ENCODE measurements at places on chromosomes 16 and 17.
A peak's percentile ranks its signal among the peaks of the same experiment; 100 is the strongest.

DNA sequence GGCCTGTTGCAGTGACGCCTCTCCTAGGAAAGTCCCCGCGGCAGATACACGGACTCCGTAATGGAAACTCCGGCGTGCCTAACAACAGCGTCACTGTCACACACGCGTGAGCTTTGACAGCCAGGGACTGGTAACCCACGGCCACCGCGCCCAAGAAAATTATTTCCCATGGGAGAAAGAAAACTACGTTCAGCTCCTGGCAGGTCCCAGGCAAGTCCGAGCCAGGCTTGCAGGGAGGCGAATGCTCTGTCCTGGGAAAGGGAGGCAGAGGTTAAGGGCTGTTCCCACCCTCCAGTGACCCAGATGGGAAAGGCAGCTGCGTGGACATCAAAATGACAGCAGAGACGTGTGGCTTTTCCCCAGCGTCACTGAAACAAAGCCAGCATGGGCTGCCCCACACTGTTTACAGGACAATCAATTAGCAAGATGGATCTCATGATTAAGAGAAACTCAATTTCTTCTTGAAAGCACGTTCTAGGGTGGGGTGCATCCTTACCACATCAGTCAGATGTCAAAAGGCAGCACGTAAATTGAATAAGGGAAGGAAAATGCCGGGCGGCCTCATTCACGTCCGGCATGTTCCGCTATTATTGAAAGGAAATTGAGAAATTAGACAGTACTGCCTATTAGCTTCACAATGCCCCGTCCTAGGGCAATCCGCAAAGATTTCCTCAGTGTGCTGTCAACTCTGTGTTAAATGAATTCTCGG lies 82.5 kb downstream of the NXN start:
- DNase-seq: no peak

DNA sequence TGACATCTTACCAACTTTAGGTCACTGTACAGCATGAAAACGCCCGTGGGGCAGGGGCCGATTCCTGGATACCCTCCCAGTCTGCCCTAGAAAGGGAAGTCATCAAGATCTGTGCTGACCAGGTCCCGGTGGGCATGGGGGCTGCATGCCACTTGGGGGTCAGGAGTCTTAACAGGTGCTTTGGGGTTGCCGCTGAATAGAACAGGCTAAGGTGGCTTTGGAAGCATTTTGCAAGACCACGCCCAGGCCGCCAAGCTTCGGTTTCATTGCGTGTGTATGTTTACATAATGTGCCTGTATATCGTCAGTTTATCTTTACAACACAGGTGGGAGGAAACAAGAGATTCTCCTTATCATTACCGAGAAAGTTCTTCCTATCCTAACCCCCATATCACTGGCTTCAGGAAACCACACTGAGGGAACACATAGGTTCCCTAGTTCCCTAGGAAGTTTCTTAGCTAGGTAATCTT lies 13.3 kb upstream of the USP36 start:
- DNase-seq: no peak

GRCh38 chr16:85227946-85228862 lies 115.9 kb upstream of the CIBAR2 start:
- DNase-seq: no peak

DNA sequence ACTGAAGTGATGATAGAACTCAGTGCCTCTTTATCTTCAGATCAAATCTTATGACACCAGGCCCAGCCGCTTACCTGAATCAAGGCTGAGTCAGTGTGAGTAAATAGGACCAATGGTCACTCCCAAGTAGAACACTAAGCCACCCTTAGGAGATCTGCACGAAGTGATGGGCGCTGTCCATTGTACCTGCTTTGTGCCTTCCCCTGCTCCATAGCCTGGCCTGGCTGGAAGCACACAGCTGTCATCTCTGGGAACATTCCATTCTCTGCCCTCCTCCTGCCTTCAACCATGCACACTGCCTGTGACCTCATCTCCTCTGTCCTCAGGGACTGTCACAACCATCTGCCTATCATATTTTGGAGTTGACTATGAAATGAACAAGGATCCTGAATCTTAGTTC lies 279.5 kb upstream of the ASIC2 start:
- no peak for DNase-seq

GRCh38 chr17:3557768-3558583 lies at the start of gene TRPV3:
TSS of gene TRPV3 (minus strand) at chr17:3557812. CDS start at chr17:3554850, 2,962 bp downstream.
- DNase-seq: no peak

DNA sequence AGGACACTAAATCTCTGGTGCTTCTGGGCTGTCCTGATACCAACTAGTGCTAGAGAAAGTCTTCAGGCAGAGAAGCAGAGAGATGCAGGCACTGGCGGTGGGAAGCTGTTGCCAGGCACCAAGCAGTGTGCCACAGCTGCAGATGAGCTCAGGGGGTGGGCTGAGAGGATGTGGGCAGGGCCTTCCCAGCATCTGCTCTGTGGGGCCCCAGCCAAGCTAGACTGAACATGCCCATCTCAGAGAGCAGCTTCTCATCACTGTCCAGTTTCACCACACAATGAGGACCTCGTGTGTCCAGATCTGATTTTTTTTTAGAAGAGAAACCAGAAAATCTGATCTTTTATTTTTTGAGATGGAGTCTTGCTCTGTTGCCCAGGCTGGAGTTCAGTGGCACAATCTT lies 17.1 kb downstream of the PSKH1 start:
- no peak for DNase-seq

- DNase-seq: no peak
Observed at GRCh38 chr17:39071573-39071972, 79.9 kb downstream of the PLXDC1 start.

DNA sequence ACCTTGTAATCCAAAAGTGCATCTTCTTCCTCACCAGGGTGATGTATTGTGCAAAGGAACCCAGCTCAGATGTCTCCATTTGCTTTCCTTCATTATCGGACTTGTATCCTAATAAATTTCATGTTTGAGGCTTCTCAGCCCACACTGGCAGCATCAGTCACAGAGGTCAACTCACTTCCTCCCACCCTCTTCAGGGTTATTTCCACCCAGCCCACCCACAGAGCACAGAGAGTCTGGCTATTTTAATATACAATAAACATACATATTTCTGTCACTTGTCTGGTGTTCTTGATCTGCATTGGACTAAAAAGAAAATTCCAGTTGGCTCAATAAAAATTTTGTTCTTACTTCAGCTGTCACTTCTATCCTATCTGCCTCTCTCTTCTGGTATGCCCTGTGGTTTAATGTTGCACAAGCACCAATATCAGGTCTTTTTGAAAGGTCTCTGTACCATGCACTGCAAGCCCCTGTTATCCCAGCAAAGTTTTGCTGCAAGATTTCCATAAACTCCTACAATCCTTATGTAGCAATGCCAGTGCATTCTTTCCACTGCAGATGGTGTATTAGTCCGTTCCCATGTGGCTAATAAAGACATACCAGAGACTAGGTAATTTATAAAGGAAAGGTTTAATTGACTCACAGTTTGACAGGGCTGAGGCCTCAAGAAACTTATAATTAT lies 201.8 kb downstream of the CDH11 start:
- DNase-seq: no peak

DNA sequence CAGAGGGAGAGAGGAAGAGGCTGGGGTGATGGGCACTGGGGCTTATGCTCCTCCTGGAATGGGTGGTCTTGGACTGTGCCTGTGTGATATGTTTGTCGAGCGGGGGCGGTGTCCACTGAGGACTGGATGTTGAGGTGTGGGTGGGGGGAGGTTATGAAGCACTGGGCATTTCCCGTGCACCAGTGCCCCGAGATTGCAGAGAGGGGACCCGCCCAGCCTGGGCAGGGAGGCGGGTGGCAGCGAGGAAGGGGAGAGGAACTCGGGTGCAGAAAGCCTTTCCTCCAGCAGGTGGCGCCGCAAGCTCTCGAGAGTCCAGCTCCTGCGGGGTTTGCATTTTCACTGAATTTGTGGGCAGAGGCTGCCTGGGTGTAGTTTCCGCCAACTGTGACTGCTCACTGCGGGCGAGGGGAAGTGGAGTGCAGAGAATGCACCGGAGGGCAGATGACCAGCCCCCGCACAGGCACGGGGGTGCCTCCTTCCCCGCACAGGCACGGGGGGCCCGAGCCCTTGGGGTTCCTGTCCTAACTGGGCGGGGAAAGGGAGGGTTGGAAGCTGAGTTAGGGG lies 190.6 kb downstream of the SEC14L1 start:
- DNase-seq: peak; percentile 60

- no peak for DNase-seq
Observed at GRCh38 chr16:18013863-18014262, 322.7 kb downstream of the NPIPA8 start.

GRCh38 chr17:8227238-8227581 lies 16.8 kb upstream of the AURKB start:
- DNase-seq: no peak

DNA sequence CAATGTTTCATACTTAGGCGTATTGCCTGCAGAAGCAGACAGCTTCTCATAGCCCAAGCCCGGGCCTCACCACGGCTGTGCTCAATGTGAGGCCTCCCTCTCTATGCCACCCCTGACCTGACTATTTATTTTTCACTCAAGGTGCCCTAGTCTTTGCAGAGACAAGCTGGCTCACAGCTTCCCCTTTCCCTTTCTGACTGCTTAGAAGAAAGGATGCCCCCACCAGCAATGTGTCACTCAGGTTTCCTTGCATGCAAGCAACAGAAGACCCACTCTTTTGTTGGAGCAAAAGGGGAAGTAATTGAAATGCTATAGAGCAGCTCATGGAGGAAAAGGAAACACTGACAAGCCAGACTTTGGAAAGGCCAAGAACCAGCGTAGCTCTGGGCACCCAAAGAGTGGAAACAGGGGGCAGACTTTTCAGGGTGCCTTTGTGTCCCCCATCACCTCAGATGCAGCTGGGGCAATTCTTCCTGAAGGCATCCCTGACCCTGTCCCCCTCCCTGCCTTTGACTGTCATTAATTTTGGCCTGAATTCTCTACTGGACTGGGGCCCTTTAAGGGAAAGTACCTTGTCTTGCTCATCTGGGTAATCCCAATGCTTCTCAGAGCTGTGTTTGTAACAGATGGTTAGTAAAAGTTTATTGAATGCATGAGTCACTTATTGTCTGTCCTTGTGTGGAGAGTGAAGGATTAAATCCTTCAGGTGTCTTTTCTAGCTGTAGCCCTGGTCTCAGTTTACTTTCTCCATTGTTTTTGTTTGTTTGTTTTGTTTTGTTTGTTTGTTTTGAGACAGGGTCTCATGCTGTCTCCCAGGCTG lies 17.8 kb downstream of the RGS9 start:
- no peak for DNase-seq

DNA sequence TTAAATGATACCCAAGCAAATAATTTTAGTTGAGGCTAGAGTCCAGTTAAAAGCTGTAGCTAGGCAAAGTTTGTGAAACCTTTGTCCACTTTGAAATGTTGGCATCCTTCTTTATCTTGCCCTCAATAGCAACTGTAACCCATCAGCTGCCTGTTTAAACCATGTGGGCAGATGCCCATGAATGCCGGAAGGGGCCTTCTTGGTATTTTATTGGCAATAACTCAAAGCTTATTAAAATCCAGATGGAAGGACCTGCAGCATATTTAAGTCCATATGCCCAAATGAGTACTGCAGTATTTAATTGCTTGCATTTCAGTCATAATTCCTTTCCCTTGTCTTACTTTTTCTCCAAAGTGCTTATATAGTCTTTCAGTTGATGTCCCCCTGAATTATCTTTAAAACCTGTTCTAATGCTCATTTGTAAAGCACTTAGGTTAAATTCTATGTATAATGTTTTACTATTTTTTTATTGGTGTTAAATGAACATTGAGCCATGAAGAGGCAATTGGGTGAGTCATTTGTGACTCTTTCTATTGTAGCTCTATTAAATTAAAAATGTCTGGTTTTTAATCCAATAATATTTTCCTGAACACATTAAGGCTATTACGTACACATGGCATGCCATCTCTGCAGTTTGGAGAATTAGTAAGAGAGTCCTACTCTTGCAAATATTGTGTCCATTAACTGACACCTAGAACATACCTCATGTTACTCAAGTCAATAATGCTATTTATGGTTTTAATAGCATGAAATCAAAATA lies 225.3 kb downstream of the KCNJ2 start:
- DNase-seq: no peak

GRCh38 chr17:65147955-65148354 lies 10.8 kb downstream of the RGS9 start:
- no peak for DNase-seq

DNA sequence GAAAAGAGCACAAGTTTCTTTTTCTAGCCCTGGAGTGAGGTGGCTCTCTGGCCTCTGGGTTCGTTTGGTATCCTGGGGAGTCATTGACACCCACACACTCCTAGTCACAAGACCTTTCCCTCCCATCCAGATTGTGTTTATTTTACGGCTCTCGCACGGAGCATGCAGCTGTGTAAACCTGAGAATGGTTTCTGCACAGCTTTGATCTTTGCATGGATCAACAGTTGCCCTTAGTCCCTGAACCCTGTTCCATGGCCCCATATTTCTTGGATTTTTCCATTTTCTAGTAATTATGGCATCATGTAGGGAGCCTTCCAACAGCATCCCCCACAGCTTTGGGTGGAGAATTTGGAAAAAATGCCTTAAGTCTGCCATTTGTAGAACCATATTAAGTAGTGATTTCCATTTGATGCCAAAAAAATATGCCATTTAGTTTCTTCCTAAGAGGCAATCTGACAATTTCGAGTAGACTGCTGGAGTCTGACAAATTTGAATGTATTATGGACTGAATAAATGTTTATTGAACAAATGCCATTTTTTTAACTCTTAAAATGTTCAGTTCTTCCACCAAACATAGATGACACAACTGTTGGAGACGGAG lies 197.7 kb downstream of the WWOX start:
- peak; percentile 53 for DNase-seq

- no peak for DNase-seq
Observed at GRCh38 chr17:45688353-45688752, 95.8 kb upstream of the CRHR1 start.

GRCh38 chr17:79075861-79076406 lies 1.3 kb downstream of the ENGASE start:
- no peak for DNase-seq

- DNase-seq: no peak
Observed at GRCh38 chr17:34930283-34930682, 31.0 kb downstream of the CCT6B start.

- DNase-seq: no peak
Observed at GRCh38 chr16:47258874-47259461, 115.2 kb upstream of the NETO2 start.

DNA sequence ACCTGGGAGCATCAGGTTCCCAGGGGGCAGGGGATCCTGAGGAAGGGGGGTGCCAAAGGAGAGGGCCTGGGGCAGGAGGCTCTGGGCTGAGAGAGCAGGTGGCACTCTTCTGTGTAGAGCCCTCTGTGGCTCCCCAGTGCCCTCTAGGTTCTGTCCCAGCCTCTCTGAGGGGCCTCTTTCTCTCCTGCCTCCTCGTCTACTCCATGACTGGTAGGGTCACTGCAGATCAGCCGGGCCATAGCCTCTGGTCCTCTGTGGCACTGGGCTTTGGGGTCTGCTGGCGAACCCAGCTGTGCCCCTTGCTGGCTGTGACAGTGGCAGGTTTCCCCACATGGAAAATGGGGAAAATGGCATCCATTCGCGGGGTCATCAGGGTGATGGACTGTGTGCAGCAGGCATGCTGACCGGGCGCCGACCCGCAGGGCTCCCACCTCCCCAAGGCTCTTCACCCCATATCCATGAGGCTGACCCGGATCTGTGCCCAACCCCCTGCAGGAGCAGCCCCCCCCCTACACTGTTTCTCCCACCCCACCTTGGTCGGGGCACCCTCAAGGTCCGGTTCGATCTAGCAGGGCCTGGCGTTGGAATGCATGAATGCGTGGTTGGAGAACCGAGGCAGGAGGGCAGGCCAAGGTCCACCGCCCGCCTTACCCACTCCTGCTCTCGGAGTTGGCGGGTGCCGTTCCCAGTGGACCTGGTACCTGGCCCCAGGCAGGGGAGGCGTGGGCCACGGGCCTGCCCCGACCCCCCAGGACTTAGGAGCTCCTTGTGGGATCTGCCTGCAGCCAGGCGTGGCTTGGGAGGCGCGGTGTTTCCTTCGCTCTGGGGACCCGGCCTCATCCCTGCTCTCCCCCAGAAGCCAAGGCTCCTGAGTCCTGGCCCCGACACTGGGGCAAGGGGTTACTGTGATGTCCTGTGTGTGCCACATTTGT lies 6.5 kb downstream of the GLIS2 start:
- DNase-seq: no peak
